T1000 (cell line): ENCODE measurements at places on chromosomes 5 and 9.

GRCh38 chr5:157150995-157151394 lies 8.3 kb upstream of the MED7 start:
- no peak for DNase-seq

DNA sequence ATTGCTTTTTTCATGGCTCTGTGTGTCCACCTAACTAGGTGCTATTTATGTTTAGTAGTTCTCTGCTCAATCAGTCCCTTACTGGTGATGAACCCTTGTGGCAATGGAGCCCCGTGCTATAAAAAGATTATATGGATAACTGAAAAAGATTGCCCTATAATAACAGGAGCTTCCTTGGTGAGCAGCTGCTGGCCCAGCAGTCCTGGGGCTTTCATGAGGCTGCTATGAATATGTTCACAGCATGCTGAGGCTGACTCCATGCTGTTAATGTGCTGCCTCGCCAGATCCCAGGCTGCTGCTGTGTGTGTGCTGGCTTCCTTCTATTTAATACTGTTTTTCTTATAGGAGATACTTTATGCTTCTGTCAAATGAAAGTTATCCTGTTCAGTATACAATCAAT lies 357.5 kb downstream of the TAF11L14 start:
- DNase-seq: no peak

- DNase-seq: no peak
Observed at GRCh38 chr5:62783374-62784057, 204.9 kb downstream of the LRRC70 start.

DNA sequence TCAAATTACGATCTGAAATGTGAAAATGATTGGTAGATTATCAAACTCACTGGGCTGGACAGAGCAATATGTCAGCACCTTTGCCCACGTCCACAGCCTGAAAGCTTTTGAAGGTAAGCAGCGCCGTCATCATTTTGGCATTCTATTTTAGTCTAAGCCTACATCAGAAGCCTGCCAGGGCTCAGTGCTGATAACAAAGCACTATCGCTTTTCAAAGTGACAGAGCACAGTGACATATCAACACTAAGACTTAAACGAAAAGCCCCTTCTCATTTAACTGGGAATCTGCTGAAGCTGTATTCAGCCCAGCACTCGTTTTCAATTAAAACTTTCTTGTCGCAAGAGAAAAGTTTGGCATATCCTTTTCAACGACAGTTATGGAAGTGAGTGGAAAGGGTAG lies 1076.3 kb downstream of the PTPRD start:
- no peak for DNase-seq

DNA sequence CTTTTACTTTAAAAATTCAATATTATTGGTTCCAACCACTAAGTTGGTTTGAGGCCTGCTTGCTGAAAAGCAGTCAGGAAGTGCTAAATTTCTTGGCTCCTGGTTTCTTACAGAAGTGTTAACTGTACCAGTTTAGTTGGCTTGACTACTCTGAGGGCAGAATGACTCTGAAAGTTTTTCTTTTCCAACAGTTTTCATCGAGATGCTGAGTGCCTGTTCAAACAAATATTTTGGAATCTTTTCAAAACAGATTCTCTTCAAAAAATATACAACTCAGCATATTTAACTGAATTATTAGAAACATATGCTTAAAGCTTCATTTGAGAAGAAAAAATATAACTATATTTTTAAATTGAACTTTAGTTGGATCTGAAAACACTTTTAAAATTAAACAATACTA lies 37.0 kb downstream of the SLC38A9 start:
- no peak for DNase-seq
